ENCODE measurements at places on chromosomes 5 and 9. TPM values are rescaled to one million over a fixed set of nuclear protein-coding genes. Genes with fewer than 3 reads are reported as not detected.

GHR gene
- total RNA-seq: 1.2 TPM

WDR31 gene
- 1.7 TPM for total RNA-seq

WDR38 gene
- total RNA-seq: not detected

QRFP gene
- not detected for total RNA-seq

LMX1B gene
- total RNA-seq: not detected

DNA sequence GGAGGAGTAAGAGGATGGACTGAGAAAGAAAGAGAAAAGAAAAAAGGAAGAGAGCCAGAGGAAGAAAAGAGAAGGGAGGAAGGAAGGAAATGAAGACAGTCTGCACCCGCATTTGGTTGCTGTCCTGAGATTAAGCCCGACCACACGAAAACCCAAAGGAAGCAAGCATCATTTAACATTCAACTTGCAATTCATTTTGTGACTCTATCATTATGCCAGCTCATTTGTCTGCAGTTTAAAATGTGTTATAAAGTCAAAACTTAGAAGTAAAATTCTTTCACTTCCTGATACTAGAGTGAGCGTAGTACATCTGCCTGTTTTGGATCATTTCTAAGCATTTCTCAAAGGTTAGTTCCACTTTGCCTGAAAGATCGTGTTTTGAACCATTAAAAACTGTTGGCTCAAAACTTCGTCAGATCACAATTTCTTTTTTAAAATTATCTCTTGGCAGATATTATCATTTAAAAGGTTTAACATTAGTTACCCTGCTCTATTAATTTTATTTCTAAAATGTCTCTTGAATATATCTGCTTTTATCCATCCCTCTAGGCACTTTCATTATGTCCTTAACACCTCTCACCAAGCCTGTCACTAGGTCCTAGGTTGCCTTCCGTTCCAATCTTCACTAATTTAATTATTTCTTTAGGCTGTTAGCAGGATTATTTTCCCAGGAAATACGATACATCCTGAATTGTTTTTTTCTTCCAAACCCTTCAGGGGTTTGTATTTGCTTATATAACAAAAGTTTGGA is 240.9 kb downstream of the TLE4 start:
- no peak for DNase-seq

DNA sequence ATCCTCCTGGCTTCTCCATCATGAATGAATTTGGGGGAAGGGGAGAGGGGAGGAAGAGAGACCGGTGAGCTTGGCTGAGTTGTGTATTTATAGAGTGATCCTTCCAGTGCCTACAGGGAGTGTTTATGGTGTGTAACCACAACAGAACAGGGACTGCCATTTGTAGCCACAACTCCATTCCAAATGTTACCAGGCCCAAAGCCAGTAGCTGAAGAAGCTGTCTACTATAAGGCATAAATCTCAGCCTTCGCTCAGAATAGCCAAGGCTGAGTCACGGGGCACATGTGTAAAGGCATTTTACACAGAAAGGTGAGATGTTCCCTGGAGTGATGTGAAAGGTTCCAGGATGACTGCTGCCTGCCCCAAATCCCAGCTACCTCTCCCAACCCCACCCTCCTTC is 2.5 kb downstream of the TMEM252 start:
- peak; percentile 49 for DNase-seq

GRCh38 chr9:37430841-37431597 is 8.5 kb downstream of the GRHPR start:
- peak; percentile 45 for DNase-seq

GRCh38 chr9:87068177-87068840 is 121.0 kb upstream of the GAS1 start:
- no peak for DNase-seq

- no peak for DNase-seq
Observed at GRCh38 chr5:91224969-91225368, 158.1 kb downstream of the ARRDC3 start.

DNA sequence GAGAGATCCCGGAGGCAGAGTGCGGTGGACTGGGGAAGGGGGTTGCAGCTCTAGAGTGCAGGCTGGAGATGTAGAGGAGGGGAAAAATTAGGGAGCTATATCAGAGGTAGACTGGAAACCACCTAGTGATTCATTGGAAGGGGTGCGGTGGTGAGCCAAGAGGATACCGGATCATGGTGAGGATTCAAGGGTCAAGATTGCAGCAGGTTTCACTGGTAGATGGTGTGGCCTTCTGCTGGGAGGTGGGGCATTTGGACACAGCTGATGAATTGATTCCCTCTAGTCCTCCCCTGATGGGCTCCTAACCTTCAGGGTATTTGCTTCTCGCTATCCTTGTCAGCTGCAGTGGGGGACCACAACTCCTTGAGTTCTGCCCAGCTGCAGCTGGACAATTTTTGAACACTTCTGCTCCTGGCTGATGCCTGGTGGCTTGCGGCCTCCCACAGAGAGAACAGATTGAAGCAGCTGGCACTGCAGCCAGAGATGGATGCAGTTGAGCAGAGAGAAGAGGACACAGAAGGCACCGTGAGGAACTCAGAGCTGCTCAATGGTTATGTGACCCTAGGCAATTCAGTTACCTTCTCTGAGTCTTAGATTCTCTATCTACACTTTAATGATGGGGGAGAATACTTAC is 134.4 kb upstream of the ABCA1 start:
- DNase-seq: no peak

DNA sequence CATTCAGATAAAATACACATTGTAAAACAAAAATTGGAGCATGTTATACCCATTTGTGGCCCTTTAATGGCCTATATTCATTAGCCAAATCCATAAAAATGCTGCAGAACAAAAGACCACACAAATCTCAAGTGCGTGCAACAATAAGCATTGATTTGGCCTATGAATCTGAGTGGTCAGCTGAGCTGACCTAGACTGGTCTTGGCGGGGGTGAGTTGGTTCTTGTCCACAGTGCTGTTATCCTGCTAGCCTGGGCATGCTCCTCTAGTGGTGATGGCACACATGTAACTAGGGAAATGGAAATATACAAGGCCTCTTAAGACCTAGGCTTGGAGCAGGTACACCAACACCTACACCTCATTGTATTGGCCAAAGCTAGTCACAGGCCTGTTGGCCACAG is 122.2 kb upstream of the TBCA start:
- peak; percentile 58 for DNase-seq

DNA sequence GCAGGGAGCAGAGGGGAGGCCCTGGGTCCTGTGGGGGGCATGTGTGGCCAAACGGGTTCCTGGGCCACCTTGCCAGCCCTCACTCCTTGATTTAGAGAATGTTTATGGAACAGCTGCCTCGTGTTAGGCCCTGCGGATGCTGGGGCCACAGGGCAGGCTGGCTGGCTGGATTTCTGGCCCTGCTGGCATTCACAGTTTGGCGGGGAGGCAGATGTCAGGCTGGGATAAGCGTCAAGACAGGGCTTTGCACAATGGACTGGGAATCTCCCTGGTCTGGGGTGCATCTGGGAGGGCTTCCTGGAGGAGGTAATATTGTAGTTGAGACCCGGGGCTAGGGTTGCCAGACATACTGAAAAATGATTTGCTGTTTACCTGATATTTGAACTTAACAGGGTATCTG is 13.8 kb downstream of the NCS1 start:
- no peak for DNase-seq

DNA sequence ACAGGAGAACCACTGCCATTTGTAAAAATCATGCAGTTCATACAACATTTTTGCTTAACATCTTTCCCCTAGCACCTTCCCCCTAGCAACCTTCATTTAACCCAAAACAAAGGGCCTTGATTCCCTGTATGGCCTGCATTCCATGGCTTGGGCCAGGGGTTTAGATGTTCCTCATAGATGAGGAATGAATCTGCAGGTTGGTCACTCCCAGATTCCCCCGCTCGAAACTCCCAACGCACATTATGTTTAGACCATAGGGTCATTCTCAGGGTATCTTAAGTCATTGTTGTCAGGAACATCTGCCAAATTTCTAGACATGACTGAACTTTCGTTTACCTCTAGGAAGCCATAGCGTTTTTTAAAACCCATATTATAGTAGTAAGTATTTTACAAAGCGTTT is 282.2 kb upstream of the VLDLR start:
- DNase-seq: no peak

DNA sequence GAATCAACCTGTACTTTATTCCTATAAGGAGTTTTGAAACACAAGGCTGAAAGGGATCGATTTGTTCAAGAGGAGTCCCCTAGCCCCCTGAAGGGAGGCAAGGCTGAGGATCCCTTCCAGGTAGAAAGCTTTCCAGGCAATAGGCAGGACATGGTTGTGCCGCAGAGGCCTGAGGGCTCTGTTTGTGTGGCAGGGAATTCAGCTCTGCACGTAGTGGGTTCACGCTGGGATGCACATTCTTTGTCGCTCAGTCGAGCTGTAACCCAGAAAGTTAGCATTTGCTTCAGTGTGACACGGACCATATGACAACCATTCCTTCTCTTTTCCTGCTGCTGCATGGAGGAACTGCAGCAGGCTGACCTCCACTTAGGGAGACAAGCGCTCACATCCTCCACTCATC is 65.6 kb upstream of the TRIO start:
- no peak for DNase-seq

DNA sequence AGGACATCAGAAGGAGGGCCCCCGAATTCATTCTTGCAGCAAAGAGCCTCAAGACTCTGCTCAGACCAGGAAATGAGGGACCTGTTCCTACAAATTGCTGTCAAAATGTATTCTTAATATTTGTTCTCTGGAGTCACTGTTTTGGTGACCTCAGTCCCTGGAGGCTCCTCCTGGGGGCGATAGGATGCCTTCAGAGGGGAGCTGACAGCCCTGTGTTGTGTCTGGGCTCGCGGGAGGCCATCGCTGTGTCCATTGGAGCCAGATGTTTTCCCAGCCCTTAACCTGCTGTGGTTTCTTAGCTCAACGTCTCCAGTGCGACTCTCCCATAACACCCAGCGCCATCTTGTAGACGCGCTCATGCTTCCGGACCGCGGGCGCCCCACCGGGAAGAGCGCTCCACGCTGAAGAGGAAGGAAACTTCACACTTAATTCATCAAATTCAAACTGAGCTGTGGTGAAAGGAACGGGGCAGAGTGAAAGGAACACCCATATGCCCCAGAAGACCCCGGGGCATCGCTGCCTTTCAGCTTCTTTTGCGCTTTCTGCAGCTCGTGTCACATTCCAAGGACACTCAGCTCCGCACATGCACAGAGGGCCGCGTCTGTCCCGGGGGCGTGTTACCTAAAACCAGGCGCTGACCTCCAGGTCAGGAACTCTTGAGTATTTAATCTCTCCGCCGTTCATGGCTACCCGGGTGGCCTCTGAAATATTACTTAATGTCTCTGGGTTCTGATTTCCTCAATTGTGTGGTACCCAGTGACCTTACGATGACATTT is 112.3 kb upstream of the GDNF start:
- DNase-seq: no peak

DNA sequence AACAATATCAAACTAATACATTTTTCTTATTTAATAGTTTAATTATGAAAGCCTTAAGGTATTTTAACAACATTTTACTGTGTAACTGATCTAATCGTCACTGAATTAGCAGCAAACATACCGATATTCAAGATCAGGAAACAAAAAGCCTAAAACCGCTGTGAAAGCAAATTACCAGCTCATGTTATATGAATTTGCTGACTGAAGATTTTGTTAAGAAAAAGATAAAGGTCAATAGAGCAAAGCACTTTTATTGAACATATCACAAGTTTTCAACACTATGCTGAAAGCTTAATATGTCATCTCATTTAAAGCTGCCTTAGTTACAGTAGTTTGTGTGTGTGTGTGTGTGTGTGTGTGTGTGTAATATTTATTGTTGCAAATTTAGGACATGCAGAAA is 1634.9 kb upstream of the NUDT12 start:
- no peak for DNase-seq
